CD4-positive, alpha-beta memory T cell (primary cell): ENCODE measurements at places on chromosomes 11 and 22. TPM values are rescaled to one million over a fixed set of nuclear protein-coding genes. Genes with fewer than 3 reads are reported as not detected.

FJX1 gene
- not detected for total RNA-seq

MEN1 gene
- 41.3 TPM for total RNA-seq

VSIG2 gene
- 0.87 TPM for total RNA-seq

ANO5 gene
- 0.09 TPM for total RNA-seq

OR4C12 gene
- total RNA-seq: not detected

GRCh38 chr11:1445741-1446445 is 40.7 kb downstream of the MOB2 start:
- no peaks in the 10 kb centered on the region for H3K36me3 ChIP-seq
- no peak overlapping the region for H3K4me3 ChIP-seq
- H3K27me3 ChIP-seq: no peaks in the 10 kb centered on the region

GRCh38 chr11:1232021-1232882 is 9.4 kb downstream of the MUC5B start:
- DNase-seq: no peak
- H3K36me3 ChIP-seq: no peaks in the 10 kb centered on the region
- H3K4me3 ChIP-seq: no peak overlapping the region
- H3K4me1 ChIP-seq: no peaks in the 10 kb centered on the region
- no peak overlapping the region for H3K27ac ChIP-seq

- no peaks in the 10 kb centered on the region for H3K4me1 ChIP-seq
- H3K27ac ChIP-seq: no peak overlapping the region
- peaks cover 6% of the 10 kb centered on the region for H3K27me3 ChIP-seq
- no peaks in the 10 kb centered on the region for H3K36me3 ChIP-seq
Measured at GRCh38 chr11:121212536-121213361, 79.8 kb upstream of the SC5D start.

DNA sequence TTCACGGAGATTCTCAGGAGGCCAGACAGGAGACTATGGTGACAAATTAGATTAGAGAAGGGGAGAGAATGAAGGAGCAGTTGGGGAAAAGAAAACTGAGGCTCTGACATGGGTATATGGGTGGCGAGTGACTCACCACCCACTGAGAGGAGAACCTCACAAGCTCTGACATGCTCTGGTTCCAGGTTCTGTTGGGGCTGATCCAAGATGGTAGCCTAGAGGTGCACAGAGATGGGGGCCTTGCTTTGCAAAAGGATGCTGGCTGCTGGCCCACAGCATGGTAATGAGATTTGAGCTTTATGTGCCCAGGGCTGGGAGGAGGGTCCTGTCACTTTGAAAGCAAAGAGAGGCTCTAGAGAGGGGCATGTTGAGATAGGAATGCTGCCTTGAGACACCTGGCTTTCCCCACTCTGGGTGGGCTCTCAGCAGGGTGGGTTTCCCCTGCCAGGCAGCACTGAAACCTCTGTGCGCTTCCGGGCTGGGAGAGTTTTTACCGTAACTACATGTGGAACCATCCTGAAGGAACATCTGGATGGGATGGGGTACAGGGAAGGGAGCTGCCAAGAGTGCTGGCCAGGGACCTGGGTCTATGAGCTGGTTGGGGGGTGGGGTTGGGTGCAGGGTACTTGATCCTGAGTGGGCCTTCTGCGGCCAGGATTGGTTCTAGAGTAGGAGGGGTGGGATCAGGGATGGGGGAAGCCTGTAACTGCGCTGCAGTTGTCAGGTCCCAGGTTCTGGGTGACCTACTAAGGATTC is 1.2 kb upstream of the GRK2 start:
- peaks cover 12% of the 10 kb centered on the region for H3K36me3 ChIP-seq
- no peak overlapping the region for H3K4me3 ChIP-seq
- no peak for DNase-seq
- peaks cover 53% of the 10 kb centered on the region for H3K4me1 ChIP-seq
- no peak overlapping the region for H3K27ac ChIP-seq
- no peaks in the 10 kb centered on the region for H3K27me3 ChIP-seq

DNA sequence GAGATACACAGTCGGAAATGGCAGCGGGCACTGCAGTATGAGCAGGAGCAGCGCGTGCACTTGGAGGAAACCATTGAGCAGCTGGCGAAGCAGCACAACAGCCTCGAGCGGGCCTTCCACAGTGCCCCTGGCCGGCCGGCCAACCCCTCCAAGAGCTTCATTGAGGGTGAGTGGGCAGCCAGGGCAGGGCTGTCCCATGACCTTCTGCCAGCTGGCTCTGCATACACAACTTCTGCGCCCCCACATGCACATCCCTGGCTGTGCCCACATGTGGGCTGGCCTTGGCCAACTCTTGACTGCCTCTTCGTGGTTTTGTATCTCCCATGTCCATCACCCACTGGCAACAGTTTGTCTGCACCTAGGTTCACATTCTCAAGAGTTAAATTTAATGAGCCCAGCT is 81.1 kb downstream of the MORC2 start:
- no peak for DNase-seq
- H3K27me3 ChIP-seq: no peaks in the 10 kb centered on the region
- no peak overlapping the region for H3K4me3 ChIP-seq
- no peak overlapping the region for H3K27ac ChIP-seq
- H3K4me1 ChIP-seq: no peaks in the 10 kb centered on the region

DNA sequence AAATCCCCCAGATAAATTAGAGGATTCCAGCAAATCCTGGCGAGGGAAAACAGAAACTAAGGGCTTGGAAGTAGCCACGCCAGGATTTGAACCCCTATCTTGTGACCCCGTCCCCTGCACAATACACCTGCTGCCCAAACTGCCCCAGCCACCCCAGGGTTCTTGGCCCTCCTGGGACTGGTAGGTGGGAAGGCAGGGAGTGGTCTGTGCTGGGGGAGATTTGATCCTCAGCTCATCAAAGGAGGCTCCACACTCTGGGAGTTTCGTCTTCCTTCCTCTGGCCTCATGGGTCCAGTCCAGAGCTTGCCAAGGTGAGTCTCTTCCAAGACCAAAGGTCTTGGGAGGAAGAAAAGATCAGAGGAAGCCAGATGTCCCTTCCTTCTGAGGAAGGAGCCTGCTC is 4.5 kb upstream of the CHST1 start:
- H3K36me3 ChIP-seq: no peaks in the 10 kb centered on the region
- no peaks in the 10 kb centered on the region for H3K27me3 ChIP-seq
- no peak overlapping the region for H3K4me3 ChIP-seq
- H3K27ac ChIP-seq: no peak overlapping the region
- H3K4me1 ChIP-seq: no peaks in the 10 kb centered on the region

DNA sequence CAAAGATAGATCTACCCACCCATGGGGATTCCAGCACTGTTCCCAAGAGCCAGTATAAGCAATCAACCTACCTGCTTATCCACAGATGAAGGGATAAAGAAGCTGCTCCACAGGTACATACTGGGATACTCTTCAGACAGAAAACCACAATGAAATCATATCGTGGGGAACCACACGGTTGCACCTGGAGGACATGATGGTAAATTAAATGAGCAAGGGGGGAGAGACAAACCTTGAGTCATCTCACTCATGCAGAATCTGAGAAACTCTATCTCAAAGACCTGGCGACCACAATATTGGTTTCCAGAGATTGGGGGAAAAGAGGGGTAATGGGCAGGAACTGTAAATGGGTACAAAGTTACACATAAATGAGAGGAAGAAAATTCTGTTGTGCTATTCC is 14.5 kb downstream of the RGL4 start:
- peaks cover 23% of the 10 kb centered on the region for H3K4me1 ChIP-seq
- H3K4me3 ChIP-seq: no peak overlapping the region
- peaks cover 67% of the 10 kb centered on the region for H3K36me3 ChIP-seq
- no peaks in the 10 kb centered on the region for H3K27me3 ChIP-seq
- no peak for DNase-seq

- DNase-seq: no peak
- no peaks in the 10 kb centered on the region for H3K27me3 ChIP-seq
- no peaks in the 10 kb centered on the region for H3K4me1 ChIP-seq
- no peak overlapping the region for H3K27ac ChIP-seq
- no peaks in the 10 kb centered on the region for H3K36me3 ChIP-seq
Measured at GRCh38 chr11:120272303-120272702, 32.4 kb downstream of the POU2F3 start.

GRCh38 chr11:85752890-85753581 is 57.9 kb downstream of the SYTL2 start:
- H3K4me1 ChIP-seq: peaks cover 88% of the 10 kb centered on the region
- H3K36me3 ChIP-seq: no peaks in the 10 kb centered on the region
- H3K27me3 ChIP-seq: no peaks in the 10 kb centered on the region
- H3K4me3 ChIP-seq: peak overlapping the region; percentile 0
- peak overlapping the region; percentile 60 for H3K27ac ChIP-seq
- DNase-seq: peak; percentile 98

DNA sequence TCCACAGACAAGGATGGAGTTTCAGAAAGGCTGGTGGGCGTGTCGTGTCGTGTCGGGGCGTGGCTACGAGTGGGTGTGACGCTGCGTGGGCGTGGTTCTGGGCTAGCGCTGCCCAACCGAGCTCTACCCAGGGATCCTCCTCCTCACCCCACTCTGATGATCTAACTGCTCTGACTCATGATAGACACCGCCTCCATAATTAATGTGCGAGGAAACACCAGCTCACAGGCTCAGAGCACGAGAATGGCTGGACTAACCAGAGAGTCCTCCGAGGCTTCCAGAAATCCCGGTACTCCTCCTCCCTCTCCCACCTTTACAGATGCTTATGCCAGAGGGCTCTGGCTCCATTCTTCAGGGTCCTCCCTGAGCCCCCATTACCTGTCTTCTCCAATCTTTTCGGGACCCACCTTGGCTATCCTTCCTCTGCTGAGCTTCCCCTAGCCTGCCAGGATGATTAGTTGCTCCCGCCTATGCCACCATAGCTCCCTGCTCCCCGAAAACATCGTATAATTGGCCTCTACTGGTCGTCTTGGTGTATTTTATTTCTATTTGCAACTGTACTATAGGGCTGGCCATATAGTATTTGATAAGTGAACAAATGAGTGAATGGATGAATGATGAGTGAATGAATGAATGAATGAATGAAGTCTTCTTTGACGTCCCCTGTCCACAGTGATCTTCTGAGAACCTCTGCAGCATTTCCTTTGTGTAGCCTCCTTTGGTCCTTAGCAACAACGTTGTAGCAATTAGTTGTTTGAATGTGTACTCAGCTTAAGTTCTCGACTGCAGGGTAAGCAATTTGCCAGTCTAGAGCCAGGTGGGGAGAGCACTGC is 21.7 kb downstream of the TMPRSS13 start:
- no peaks in the 10 kb centered on the region for H3K27me3 ChIP-seq
- DNase-seq: peak; percentile 61
- no peak overlapping the region for H3K27ac ChIP-seq
- no peak overlapping the region for H3K4me3 ChIP-seq
- no peaks in the 10 kb centered on the region for H3K4me1 ChIP-seq

- H3K27ac ChIP-seq: no peak overlapping the region
- H3K4me1 ChIP-seq: no peaks in the 10 kb centered on the region
- no peak for DNase-seq
- H3K36me3 ChIP-seq: no peaks in the 10 kb centered on the region
- no peak overlapping the region for H3K4me3 ChIP-seq
Measured at GRCh38 chr22:44014241-44014640, 9.9 kb upstream of the PARVB start.

DNA sequence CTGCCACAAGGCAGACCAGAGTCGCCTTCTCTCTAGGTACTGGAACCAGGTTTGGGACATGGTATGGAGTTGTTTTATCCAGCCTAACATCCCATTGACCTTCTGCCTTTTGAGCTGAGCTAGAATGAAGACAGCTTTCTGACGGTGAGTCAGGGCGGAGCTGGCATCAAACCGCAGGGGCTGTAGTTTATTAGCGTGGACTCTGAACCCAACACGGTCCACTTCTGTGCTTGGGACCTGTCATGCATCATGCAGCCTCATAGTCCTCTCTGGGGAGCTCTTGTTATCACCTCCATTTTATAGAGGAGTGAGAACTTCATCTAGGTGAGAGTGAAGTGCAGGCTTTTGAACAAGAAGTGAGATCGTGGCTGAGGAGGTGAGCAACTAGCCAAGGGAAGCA is 8.3 kb downstream of the GAL3ST1 start:
- no peaks in the 10 kb centered on the region for H3K27me3 ChIP-seq
- H3K27ac ChIP-seq: no peak overlapping the region
- no peak overlapping the region for H3K4me3 ChIP-seq
- no peak for DNase-seq
- H3K36me3 ChIP-seq: no peaks in the 10 kb centered on the region

DNA sequence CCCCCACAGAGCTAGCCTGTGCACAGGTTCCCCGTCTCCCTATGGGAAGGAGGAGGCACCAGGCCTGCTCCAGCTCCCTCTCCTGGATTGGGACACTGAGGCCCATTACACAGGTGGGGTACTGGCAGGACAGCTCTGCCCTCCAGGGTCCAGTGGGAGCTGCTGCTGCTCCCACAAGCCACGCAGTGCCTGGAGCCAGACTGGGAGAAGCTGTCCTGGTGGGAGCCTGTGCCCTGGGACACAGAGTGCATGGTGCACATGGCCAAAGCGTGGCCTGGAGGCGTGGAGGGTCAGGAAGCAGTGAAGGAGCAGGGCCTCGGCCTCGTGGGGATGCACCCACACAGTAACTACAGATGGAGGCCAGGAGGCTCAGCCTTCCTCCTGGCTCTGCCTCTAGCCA is 27.5 kb downstream of the DUSP8 start:
- no peak for DNase-seq
- peaks cover 15% of the 10 kb centered on the region for H3K27me3 ChIP-seq
- no peaks in the 10 kb centered on the region for H3K36me3 ChIP-seq
- no peak overlapping the region for H3K4me3 ChIP-seq
- no peak overlapping the region for H3K27ac ChIP-seq
- H3K4me1 ChIP-seq: peaks cover 16% of the 10 kb centered on the region

DNA sequence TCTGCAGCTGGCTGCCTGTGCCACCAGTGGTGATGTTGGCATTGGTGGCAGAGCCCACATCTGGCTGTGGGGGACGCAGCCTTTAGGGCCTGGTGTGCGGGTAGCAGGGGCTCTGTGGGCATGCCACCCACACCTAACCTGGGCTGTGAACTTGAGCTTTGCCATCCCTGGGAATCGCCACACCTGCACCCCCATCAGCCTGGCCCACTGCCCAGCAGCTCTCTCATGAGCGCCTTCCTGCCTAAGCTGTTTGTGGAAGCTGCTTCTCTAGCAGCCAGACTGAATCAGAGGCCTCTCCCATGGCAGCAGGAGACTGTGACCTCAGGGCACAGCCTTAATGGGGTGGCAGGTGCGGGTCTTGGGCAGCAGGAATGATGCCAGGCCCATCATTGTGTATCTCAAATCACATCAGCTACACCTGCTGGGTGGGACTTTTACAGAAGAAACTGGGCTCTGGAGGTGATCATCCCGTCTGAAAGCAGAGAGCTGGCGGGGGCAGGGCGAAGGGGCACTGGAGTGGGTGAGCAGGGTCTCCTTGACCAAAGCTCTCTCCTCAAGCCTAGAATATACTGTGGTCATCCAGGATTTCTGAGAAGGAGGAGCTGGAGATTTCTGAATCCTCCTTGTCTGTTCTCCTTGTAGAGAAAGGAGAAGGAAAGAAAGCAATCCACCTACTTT is 17.8 kb upstream of the CARS1 start:
- no peak overlapping the region for H3K27ac ChIP-seq
- DNase-seq: no peak
- H3K27me3 ChIP-seq: no peaks in the 10 kb centered on the region
- no peaks in the 10 kb centered on the region for H3K36me3 ChIP-seq
- H3K4me3 ChIP-seq: no peak overlapping the region

DNA sequence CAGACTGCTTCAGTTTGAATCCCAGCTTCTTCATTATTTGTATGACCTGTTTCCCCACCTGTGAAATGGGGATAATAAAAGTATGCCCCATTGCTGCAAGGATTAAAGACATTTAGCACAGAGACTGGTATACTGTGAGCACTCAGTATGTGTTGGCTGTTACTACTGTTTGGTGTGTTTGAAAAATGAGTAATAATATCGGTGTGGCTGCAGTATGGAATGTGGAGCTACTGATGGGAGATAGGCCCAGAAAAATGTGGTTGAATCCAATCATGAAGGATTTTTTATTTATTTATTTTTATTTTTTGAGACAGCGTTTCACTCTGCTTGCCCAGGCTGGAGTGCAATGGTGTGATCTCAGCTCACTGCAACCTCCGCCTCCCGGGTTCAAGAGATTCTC is 9.1 kb upstream of the C1QTNF4 start:
- no peaks in the 10 kb centered on the region for H3K36me3 ChIP-seq
- no peaks in the 10 kb centered on the region for H3K4me1 ChIP-seq
- H3K27ac ChIP-seq: no peak overlapping the region
- DNase-seq: no peak
- H3K27me3 ChIP-seq: no peaks in the 10 kb centered on the region
- H3K4me3 ChIP-seq: no peak overlapping the region
